ENCODE measurements at places on chromosomes 6 and 20.

- no peak for DNase-seq
These were observed 338.7 kb upstream of the ARID1B start for GRCh38 chr6:156438350-156438923.

- no peak for DNase-seq
These were observed 4.7 kb upstream of the FOXF2 start for GRCh38 chr6:1384549-1385128.

DNA sequence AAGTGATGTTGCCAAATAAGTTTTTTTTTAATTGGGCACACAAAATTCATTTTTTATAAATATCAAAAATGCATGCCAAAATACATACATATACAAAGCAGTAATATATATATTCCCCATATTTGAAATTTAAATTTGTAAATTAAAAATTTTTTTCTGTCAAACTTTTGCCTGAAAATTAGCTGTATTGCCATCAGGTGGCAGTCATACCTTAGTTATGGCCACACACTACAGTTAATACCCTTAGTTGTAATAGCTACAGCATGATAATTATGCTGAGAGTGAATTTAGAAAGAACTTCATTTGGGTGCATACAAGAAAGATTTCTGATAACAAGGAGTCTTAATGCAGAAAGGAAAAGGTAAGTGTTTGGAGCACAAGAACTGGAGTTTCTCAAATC is 46.2 kb upstream of the SDHAF4 start:
- no peak for DNase-seq

DNA sequence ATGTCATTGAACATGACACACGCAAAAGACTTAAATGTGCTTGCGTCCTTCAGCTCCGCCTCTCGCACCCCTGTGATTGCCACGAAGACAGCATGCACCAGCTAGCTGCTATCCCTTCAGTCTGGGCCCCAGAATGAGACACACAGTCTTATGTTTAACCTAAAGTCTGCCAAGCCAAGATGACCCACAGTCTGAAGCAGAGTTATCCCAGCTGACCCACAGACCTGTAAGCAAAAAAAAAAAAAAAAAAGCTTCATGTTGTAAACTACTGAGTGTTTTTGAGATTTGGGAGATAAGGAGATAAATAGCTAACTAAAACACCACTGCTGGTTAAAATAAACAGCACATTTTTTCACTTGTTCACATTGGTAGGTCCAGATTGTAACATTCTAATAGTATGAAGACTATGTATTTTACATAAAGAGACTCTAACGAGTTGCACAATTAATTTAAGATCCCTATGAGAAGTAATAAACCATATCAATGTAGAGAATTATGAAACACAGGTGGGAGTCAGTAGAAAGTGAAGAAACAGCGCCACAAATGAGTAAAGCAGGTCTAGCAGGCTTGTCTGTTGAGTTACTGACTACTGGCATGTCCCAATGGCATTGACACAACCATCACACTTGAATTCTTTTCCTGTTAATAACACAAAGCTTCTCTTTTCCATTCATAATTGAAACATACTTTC is 47.4 kb upstream of the CCDC28A start:
- no peak for DNase-seq

- DNase-seq: no peak
These were observed 557.2 kb upstream of the JAG1 start for GRCh38 chr20:11230999-11231398.

GRCh38 chr6:39770446-39770845 is 21.7 kb upstream of the DAAM2 start:
- DNase-seq: no peak

GRCh38 chr6:108024427-108025073 is 50.0 kb downstream of the OSTM1 start:
- no peak for DNase-seq

DNA sequence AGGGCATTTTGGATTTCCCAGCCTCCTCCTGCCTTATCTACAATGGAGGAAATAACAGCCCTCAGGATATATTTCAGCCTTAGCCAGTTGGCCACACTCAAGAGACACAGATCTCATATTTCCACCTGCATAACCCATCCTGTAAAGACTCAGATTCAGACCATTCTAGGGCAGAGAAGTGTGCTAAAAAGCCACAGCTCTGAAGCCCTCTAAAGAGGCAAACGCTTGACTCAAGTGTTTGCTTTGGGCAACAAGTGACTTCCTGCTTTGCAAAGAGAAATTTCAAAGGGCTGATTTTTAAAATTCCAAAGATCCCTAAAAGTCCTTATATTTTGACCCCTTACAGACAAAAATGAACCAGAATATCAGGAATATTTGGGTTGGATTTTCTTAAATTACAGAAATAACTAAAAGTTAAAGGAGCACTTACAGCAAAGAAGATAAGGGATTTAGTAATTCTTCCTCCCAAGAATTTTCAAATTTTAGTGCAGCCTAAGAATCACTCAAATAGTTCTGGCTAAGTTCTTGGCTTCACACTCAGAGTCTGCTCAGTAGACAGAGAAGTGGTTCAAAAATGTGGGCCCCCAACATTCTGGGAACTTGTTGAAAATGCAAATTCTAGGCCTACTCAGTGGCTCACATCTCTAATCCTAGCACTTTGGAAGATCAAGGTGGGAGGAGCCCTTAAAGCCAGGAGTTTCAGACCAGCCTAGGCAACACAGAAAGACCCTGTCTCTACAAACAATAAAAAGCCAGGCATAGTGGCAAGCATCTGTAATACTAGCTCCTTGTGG is 18.9 kb upstream of the ADGRF5 start:
- DNase-seq: no peak

DNA sequence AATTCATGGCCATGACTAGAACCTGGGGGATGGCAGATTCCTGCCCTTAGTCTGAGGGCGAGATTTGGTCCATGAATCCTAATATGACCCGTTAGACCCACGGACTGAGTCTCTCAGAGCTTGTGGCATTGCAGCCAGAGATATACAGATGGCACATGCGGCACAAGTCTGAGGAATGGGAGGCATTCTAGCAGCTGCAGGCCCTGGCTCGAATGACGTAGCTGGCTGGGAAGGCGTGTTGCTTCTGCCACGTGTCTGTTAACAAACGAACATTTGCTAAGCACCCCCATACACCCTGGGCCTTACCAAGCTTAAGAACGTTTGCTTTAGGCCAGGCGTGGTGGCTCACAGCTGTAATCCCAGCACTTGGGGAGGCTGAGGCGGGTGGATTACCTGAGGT is 68.0 kb downstream of the CD164 start:
- no peak for DNase-seq

GRCh38 chr6:31663961-31664789 is 622 bp downstream of the GPANK1 start:
- no peak for DNase-seq

- no peak for DNase-seq
These were observed 111.5 kb upstream of the KCNG1 start for GRCh38 chr20:51134405-51134804.

- no peak for DNase-seq
These were observed 41.1 kb downstream of the TFAP2A start for GRCh38 chr6:10373642-10374359.

- DNase-seq: no peak
These were observed 25.8 kb downstream of the ADGRF5 start for GRCh38 chr6:46895930-46896329.

DNA sequence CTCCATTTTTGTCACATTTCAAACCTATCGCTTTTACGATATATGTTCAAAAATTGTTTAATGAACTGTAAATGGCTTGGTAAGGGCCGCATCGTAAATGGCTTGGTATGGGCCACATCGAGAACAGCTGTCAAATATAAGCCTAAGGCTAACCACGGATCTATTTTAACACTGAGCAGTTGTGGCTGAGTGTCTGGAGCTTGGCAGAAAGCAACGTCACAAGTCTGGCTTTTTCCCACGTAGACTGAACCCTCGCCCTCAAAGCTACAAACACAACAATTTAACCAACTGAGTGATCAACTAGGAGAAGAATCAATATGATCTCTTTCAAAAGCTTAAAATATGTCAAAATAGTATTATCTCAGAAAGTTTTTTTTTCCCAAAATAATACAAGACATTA is 71.4 kb upstream of the PRSS16 start:
- DNase-seq: no peak

- DNase-seq: no peak
These were observed 52.8 kb downstream of the YTHDF1 start for GRCh38 chr20:63163171-63163570.

DNA sequence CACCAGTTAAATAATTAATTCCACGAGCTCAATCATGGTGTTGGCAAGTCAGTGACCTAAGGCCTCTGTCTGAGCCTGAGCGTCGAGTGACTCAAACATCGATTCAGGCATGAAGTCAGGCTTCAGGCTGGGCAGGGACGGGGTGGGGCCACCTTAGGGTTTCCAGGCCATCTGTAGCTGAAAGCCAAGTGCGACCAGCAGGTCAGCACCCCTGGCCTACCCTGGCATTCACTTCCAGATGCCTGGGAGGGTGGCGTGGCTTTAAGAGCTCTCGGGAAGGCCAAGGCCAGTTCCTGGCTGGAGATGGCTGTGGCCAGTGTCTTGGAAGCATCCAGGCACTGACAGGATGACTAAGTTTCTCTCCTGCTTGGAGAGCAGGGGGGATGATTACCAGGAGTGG is 113.4 kb downstream of the DACT2 start:
- no peak for DNase-seq

DNA sequence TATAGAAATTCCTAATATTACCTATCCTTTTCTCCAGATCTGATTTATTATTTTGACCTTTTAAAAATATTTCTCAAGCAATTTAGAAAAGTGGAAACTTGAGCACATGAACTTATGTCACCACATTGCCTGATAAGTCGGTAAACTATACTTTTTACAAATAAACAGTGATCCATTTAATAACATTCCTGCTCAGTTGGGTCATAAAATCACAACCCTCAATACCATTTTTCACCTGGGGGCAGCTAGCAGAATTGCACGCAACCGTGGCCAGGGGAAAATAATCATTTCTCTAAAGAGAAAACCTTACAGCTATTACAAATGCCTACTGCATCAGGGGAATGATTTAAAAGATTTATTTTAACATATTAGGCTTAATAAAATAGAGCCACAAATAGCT is 614.5 kb downstream of the PHF3 start:
- no peak for DNase-seq

DNA sequence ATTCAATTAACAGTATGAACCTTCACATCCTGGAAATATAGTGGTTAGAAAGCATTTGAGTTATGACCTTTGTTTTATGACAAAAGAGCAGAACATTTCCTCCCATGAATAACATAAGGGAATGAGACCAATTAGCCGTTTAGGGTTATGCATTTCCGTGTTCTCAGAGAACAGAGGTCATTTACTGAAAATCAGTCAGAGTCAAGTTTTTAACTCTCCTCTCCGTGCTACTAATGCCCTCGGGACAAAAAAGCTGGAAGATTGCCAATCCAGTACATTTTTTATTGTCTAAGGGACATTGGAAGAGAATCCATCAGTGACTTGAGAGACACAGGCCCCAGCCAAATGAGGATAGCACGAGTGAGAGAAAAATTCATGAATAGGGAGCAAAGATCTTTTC is 632.7 kb downstream of the RFPL4B start:
- no peak for DNase-seq

GRCh38 chr6:41578217-41579087 is 32.3 kb downstream of the FOXP4 start:
- no peak for DNase-seq

- no peak for DNase-seq
These were observed 130.6 kb downstream of the RFX6 start for GRCh38 chr6:117007659-117008058.
